ENCODE measurements at places on chromosomes 6 and 20.

DNA sequence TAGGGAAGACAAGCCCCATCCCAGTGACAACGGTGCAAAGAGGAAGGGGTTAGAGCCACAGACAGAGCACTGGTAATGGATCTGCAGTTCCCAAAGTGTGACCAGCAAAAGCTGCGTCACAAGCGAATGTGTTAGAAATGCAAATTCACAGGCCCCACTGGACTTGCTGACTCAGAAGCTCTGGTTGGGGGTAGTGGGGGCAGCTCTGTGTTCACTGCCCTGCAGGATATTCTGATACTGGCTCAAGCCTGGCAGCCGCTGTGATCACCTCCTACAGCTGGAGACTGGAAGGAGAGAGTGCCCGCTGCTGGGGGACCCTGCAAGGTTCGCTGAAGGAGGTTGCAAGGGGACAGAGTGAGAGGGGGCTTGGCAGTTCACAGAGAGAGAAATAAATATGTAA, 179.7 kb upstream of the CDH4 start:
- no peak for DNase-seq

GRCh38 chr6:145115638-145116037, 619.7 kb downstream of the EPM2A start:
- DNase-seq = no peak

DNA sequence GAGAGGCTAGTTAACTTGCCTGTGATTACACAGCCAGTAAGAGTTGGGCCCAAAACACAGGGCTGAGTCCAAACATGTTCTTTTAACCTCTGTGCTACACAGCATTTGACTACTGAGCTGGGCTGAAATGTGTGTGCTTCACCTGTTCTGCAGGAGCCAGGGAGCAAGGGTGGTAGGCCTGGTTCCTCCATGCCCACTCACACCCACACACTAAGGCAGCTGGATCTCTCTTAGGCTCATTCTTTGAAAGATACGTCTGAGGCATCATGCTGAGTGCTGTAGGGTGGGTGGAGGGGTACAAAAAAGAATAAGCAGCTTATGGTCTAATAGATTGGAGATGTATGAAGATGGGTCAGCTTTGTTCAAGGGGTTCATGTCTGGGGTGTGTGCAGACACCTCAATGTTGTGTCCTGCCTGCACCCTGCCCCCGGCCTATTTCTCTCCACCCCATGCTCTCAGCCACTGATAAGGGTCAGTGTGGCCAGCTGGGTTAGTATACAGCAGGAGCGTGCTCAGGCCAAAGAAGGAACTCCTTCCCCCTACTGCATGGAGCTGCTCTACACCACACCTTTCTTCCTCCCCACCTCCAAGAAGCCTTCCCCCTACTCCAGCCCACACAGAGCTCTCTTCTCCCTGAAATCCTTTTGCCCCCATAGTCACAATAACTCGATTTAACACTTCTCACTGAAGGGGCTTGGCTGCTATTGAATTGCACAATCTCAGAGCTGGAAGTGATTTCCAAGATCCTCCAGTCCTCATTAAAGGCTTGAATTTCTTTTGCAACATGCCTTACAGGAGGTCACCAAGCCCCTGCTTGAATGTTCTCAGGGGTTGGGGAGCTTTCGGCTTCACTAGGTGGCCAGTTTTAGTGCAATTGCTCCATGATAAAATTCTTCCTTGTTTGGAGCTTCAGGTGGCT, 3.4 kb downstream of the PPP2R5D start:
- no peak for DNase-seq

DNA sequence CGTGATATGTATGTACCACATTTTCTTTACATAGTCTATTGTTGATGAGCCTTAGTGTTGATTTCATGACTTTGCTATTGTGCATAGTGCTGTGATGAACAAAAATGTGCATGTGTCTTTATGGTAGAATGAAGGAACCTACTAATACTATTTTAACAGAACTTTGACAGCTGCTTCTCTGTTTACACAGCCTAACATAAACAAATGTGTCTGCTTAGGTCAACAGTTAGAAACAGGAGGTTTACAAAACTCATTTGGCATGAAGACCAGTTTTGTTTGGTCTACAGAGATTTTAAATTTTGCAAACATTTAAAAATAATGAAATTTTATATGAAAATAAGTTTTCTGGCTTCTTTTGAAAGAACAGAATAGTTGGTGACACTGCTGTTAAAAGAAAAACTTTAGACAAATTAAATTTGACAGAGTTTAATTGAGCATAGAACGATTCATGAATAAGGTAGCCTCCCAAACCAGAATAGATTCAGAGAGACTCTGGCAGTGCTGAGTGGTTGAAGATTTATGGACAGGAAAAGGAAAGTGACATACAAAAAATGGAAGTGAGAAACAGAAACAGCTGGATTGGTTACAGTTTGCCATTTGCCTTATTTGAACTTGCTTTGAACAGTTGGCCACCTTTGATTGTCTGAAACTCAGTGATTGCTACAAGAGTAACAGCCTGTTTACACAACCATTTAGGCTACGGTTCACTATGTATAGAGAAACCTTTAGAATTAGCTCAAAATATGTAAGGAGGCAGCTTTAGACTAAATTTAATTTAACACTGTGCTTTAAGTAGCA, 715.8 kb upstream of the HS3ST5 start:
- no peak for DNase-seq

Data from EH (cell line).